ENCODE measurements at places on chromosomes 16 and 17. TPM values are rescaled to one million over a fixed set of nuclear protein-coding genes. Genes with fewer than 3 reads are reported as not detected.

The MYO15A gene
- 6.3 TPM for total RNA-seq

The PRDM7 gene
- total RNA-seq, result not detected

The MYH3 gene
- 3.7 TPM for total RNA-seq

The ZP2 gene
- not detected for total RNA-seq

The KRT12 gene
- not detected for total RNA-seq

The NPIPB13 gene
- 37.1 TPM for total RNA-seq

The SMTNL2 gene
- total RNA-seq, result 68.2 TPM

The KRT36 gene
- total RNA-seq, result not detected

The ITGA2B gene
- total RNA-seq, result 13.6 TPM

The PRSS8 gene
- total RNA-seq, result 79.1 TPM

The CDT1 gene
- 14.6 TPM for total RNA-seq

- DNase-seq, result no peak
Measured at GRCh38 chr16:287298-287811, 4.4 kb downstream of the PDIA2 start.

DNA sequence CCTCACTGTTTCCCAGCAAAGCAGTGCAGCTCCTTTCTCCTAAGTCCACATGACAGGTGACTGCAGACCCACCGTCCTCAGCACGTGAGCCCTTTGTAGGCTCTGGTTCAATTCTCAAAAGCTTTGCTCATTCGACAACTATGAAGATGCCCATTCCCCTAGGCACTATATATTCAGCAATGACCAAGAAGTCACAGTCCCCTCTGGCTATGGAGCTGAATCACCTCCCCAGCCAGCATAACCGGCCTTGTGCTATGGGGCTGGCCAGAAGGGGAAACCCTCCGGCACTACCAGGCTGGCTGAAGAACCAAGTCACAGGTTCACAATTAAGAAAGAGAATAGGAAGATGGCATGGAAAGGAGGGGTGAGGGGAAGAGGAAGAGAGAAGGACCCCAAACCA lies 139.7 kb downstream of the WSCD1 start:
- no peak for DNase-seq

DNA sequence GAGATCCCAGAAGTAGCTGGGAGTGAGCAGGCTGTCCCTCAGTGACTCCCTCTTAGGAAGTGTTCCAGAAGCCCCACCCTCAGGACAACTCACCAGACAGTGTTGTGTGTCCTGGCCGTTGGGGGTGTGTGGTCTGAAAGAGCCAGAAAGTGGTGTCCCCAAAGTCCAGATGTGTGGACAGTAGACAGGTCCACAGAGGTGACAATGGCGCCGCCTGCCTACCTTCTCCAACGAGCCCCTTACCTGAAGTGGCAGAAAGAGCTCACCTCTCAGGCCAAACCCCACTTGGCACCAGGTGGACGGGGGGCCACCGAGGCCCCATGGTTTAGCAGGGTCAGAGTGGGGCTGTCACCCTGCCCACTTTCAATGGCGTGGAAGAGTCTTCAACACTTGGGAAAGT lies 19.9 kb downstream of the C17orf100 start:
- no peak for DNase-seq

GRCh38 chr16:80210787-80211186 lies 330.0 kb upstream of the DYNLRB2 start:
- DNase-seq, result no peak

GRCh38 chr17:31074772-31075555 lies 19.8 kb upstream of the NF1 start:
- DNase-seq, result no peak

GRCh38 chr16:20401475-20402016 lies 3.0 kb downstream of the PDILT start:
- no peak for DNase-seq

DNA sequence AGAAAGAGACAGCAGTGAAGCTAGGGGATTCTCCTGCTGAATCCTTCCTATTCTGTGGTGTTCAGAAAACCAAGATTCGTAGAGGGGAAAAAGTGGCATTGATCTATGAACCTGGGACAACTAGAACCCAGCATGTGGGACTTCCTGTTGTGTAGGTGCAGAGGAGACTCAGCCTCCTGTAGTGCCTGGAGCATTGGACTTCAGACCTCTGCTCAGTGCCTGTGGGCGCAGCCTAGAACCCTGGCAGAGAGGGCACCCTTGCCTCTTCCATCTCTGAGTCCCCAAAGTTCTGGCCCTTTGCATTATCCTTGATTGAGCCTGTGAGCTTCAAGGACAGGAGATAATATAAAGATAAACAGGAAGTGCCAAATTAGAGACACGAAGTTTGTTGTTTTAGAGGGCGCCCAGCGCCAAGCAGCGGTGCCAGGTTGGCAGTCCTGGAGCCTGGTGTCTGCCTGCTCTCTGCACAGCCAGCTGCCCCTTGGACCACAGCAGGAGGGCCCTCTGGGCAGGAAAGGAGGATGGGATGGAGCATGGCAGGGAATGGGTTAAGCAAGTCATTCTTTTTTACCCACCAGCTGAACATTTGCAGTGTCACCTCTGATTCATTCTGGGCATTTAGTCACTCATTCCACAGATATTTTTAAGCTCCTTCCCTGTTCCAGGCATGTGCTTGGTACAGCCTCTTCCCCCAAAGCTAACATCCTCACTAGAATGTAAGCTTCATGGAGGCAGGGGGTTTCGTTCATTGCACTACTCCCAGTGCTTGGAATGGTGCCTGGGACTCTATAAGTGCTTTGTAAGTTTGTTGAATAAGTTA lies 11.9 kb upstream of the SP6 start:
- no peak for DNase-seq

- DNase-seq, result no peak
Measured at GRCh38 chr17:17379197-17379991, 76.2 kb downstream of the NT5M start.

DNA sequence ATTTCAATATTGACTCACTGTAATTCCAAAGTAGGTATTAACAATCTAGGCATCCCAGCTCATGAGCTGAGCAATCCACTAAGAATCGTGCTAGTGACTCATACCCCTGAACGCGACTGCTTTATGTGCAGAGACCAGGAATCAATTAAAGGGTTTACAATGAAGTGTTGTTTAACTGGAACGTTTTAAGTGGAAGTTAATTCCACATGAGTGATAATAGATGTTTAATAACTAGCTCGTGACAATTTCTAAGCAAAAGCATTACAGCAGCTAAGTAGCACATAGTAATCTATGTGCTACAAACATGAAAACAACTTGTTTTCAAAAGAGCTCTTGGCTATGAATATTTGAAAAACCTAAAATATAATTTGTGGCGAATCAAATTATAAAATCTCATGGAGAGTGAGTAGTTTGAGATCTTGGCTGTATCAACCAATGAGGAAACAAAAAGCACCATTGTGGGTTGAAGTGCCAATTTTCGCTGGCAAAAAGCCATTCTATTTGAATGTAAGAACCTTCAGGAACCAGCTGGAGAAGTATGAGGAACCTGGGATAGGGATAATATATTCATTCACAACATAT lies 9.4 kb downstream of the GJC1 start:
- no peak for DNase-seq

DNA sequence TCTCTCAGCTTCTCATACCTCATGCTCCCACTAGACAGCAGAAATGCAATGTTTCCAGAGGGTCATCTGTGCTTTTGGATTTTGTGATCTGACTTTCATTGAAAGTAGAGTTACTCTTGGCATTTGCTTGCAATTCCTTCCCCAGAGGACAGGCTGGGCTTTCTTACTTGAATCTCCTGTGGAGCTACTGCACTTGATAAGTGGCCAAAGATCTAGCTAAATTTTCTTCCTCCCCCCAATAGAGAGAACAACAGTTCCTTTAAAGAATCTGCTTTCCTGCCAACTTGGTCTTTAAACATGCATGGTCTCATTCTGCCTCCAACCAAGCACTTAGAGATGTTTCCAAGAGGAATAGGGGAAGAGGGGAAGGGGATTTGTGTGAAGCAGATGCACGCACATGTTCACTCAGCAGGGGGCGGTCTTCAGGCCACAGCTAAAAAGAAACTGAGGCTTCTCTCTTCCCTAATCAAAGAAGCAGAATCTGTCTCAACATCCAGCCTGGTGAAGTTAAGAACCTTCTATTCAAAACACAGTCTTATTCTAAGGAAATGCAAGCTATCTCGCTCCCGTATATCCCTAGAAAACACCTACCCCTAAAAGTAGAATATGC lies 229.6 kb downstream of the ZFHX3 start:
- DNase-seq, result no peak

DNA sequence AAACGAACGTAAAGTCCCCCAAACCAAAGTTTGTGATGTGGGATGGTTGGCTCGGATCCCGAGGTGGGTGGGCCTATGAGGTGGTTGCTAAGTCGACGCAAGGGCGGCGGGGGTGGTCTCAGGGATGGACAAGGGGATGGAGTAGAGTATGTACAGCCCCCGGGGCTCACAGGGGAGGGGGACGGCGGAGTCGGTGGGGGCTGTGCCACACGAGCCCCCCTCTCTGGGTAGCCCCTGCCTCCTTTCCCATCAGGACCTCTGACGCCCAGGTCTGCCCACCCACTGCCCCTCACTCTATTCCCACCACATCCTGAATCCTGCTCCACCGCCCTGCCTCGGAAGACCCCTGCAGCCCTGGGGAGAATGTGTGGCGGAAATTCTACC lies 15.2 kb downstream of the IL34 start:
- DNase-seq, result no peak

GRCh38 chr17:41784207-41784744 lies 2.2 kb downstream of the JUP start:
- no peak for DNase-seq

GRCh38 chr17:44176671-44177501 lies 6.4 kb downstream of the ASB16 start:
- no peak for DNase-seq

GRCh38 chr17:77222356-77222755 lies 81.6 kb downstream of the SEC14L1 start:
- no peak for DNase-seq

GRCh38 chr16:15507301-15507958 lies 73.0 kb downstream of the BMERB1 start:
- no peak for DNase-seq

- no peak for DNase-seq
Measured at GRCh38 chr17:62321451-62321850, 58.9 kb upstream of the EFCAB3 start.

GRCh38 chr17:7024402-7024785 lies 1.5 kb downstream of the BCL6B start:
- DNase-seq, result no peak

DNA sequence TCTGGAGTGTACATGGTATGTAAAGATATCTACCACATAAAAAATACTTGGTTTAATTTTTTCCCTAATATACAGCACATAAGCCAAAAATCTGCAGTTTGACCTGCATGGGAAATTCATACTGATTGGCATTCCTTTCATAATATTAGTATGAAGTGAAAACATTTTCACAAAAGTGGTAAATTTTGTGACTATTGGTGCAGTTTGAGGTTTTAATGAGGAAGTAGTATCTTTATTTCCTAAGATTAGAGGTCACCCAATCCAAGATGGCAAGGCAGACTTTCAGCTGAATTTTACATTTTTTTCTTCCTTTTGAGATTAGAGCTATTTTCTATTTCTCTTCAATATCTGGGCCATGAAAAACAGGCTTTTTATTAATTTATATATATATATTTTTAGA lies 21.2 kb downstream of the METTL9 start:
- no peak for DNase-seq

GRCh38 chr16:53892155-53892554 lies 188.2 kb downstream of the FTO start:
- peak; percentile 67 for DNase-seq

DNA sequence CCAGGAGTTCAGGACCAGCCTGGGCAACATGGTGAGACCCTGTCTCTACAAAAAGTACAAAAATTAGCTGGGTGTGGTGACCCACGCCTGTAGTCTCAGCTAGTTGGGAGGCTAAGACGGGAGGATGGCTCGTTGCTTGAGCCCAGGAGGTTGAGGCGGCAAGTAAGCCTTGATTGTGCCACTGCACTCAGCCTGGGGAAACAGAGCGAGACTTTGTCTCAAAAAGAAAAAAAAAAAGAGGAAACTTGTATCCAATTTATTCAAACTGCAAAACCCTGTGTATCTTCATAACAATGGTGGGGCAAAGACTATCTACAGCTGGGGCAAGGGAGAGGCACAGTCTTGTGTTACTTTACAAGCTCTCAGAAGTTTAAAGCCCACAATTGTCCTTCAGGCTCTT lies 21.5 kb downstream of the GRB7 start:
- no peak for DNase-seq

GRCh38 chr16:84821728-84822689 lies 2.2 kb downstream of the CRISPLD2 start:
- no peak for DNase-seq

- DNase-seq, result no peak
Measured at GRCh38 chr17:349666-350065, 2.9 kb downstream of the RPH3AL start.

DNA sequence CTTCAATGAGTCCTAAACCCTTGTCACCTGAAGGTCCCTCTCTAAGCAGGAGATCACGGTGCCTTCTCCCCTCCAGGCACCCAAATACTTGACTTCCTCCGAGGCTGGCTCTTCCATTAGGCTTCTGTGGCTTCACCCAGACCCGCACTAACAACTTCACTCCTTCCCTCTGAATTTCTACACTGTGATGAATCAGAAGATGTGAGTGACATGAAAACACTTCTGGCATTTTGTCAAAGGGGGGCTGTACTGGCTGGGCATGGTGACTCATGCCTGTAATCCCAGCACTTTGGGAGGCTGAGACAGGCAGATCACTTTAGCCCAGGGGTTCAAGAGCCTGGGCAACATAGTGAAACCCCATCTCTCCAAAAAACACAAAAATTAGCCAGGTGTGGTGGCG lies 72.6 kb upstream of the CNEP1R1 start:
- no peak for DNase-seq

Measured in mesothelial cell of epicardium (in vitro differentiated cells).